ENCODE measurements at places on chromosomes 7 and 10.

- DNase-seq, result no peak
Observed at GRCh38 chr10:29981510-29981909, 77.9 kb downstream of the JCAD start.

GRCh38 chr7:131159961-131160361, 167.7 kb upstream of the MKLN1 start:
- DNase-seq, result no peak

DNA sequence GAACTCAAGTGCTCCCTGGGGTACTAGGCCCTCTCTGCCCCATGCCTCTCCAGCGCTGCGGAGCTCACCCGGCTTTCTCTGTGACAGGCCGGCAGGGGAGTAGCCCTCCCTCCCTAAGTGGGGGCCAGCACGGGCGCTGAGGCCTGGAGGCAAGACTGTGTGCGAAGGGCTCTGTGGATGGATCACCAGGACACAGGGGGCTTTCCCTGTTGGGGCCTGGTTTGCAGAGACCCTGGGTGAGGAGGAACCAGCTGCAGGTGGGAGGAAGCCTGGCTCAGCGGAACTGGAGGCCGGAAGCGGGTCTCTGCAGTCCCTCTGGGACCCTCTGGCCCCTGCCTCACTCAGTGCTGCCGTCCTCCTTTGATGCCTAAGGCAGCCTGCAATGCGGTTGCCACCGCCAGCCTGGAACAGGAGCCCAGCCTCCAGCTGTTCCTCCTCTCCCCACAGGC, 106.0 kb downstream of the CYTH3 start:
- DNase-seq, result no peak

- no peak for DNase-seq
Observed at GRCh38 chr7:54995166-54995565, 23.7 kb upstream of the EGFR start.

GRCh38 chr10:122143238-122143841, 127.8 kb upstream of the BTBD16 start:
- DNase-seq, result no peak

GRCh38 chr7:38681882-38682281, 50.7 kb upstream of the AMPH start:
- no peak for DNase-seq

DNA sequence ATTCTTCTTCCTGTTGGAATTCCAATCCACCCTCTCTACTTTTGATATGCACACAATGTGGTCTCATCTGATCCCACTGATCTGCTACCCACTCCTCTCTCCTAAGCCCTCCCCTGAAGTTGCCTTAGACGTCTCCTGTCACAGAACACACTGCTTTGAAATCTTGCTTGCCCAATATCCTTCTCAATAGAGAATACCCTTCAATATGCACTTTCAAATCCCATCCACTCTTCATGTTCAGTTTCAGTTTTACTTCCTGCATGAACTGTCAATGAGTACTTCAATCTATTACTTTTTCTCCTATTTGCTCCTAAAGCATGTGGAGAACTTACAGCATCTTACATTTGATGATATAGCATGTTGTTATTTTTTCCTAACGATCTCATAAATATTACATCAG, 93.5 kb downstream of the UPF2 start:
- no peak for DNase-seq

DNA sequence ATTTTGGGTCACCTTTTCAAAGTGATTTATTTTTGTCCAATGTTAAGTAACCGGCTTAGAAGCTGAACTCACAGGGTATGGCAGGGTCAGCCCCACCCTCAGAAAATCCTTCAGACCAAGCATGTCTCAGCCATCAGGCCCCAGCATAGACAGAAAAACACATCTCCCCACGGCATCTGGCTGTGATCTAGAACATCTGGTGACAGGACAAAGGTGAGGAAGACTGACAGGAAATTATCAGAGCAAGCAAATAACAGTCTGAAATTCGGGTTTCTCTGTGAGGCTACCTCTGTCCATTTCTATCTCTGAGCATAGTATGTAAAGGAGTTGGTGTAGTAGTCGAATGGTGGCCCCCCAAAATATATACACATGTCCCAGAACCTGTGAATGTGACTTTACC, 177.0 kb upstream of the C1GALT1 start:
- no peak for DNase-seq

DNA sequence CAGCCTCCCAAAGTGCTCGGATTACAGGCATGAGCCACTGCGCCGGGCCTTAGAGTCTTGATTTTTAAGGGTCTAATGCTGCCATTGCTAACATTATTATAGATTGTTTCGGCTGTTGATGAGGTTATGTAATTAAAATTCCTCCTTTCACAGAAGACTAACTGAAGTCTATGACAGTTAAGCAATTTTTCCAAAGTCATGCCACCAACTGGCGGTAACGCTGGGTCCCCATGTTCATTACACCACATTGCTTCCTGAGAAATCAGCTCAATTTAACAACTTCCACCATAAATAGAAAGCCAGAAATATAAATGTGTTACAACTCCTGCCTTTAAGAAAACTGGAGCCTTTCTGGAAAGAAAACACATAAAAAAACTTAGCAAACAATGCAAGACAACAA, 3.5 kb downstream of the ERLIN1 start:
- DNase-seq, result no peak

- no peak for DNase-seq
Observed at GRCh38 chr10:114823077-114823463, 1.5 kb downstream of the FHIP2A start.

- DNase-seq, result no peak
Observed at GRCh38 chr7:145978769-145979168, 137.8 kb upstream of the CNTNAP2 start.

- DNase-seq, result no peak
Observed at GRCh38 chr10:110829721-110830410, 41.9 kb upstream of the PDCD4 start.

DNA sequence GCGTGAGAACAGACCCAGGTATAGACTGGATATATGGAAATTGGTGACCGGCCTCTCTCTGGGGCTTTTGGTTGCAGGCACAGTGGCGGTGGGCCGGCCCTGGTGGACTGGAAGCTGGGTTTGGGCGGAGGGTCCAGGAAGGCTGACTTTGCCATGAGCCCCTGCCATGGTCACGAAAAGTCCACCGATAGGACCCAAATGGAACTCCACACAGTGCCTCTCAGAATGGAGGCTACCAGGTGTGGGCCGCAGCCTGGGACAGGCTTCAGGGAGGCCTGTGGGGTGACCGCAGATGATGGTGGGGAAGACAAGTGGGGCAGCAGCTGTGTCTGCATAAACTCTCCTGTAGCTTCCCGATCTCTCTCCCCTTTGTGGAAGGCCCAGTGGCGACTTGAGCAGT, 123.2 kb downstream of the DNAJB6 start:
- no peak for DNase-seq

DNA sequence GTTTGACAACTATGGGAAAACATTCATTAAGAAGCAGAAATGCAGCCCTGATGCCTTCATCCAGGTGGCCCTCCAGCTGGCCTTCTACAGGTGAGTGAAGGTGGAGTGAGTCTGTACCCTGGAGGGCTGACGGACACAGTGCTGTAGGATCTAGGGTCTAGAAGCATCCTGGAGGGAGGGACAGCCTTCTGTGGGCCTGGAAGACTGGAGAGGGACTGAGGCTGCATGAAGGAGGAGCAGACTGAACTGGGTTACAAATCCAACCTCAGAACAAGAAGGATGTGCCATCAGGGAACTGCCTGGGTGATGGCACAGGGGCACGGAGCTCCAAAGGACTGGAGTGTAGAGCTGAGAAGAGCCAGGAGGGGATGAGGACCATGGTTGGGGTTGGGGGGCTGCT, 27.5 kb upstream of the C10orf53 start:
- DNase-seq, result no peak

GRCh38 chr10:125926247-125926646, 29.9 kb downstream of the FANK1 start:
- DNase-seq, result no peak

DNA sequence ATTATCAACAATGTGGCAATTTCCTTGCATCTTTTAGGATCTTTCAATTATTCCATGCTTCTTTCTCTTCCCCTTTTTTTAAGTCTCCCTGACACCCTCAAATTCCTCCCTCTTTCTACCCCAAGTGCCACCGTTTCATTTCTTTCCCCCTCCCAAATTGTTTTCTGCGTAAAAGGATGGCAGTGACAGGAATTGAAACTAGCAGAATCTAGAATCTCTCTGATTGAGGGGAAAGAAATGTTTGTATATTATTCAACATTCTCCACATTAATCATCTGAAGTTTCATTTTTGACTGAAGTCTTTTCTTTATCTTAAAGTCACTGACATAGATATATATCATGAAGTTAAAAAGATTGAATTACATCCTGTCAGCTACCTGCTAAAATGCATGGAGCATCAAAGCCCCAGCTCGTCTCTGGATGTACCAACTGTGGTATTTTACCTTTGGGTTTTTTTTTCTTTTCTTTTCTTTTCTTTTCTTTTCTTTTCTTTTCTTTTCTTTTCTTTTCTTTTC, 633.5 kb downstream of the SORCS3 start:
- DNase-seq, result no peak

DNA sequence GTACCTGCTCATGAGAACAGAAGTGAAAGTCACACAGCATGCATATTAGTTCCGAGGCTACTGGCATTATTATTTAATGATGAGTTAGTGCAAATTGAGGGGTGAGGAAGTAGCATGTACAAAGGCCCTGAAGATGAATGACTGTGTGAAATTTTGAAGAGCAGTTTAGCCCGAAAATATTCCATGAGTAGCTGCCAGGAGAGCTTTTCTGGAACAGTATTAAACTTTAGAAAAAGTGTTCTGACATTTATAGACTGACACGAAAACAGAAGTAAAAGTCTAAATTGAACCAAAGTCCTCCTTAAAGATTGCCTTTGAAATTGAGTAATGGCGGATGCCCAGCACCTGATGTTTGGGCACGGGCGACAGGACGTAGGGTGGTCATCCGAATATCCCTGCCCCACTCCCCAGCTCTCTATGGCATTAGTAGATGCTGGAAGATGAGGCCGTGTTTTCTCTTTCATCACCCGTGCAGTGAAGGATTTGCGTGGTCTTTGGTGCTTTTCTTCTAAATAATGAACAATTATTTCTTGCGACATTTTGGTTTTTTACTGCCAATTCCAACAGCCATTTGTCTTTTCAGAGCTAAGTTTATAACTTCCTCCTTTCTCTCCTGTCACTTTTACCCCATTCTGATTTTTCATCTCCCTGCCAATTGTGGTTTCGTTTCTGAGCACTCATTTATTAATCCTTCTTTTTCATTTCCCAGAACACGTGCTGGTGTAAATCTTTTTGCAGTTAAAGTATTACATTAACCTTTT, 192.6 kb downstream of the MGMT start:
- no peak for DNase-seq

GRCh38 chr10:92328993-92329392, 38.0 kb downstream of the MARCHF5 start:
- no peak for DNase-seq

DNA sequence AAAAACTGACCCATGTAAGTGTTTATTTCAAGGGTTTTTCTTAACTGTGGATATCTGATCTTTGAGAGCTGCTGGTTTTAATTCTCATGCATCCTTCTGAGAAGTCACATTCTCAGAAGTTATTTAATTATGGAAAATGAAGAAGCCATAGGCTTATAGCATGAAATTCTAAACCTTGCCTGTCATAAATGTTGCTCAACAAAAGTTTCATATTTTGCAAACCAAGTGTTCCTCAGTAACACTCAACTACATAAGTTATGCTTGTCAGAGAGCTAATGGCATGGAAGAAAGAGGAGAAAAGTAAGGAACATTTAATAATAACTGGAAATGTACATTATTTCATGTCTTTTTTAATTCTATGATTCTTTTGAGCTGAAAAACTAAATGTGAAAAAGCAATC, 78.6 kb upstream of the MPP7 start:
- DNase-seq, result no peak

GRCh38 chr7:128103498-128104107, 72.4 kb upstream of the LRRC4 start:
- no peak for DNase-seq

DNA sequence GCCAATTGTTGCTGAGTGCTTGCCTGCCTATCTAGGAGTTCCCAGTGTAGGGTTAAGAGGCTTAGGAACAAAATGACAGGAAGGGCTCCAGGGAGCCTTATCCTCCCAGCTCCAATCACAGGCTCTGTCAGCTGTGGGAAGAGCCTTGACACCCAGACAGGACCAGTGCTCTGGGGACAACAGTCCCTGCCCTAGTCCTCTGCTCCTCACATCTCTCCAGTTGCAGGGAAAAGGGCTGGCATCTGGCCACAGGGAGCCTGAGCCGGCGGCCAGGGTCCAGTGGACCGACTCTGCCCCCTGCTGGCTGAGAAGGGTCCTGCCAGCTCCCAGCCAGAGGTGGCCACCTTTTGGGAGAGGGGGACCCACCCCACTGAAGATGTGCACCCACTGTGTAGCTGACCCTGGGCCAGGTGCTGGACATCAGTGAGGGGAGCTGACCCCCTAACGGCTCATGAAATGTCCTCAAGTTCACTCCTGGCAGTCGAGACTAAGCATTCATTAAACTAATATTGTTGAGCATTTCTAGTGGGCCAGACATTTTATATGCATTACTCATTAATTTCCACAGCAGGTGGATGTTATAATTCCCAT, 17.6 kb downstream of the DNAJB12 start:
- DNase-seq, result no peak

DNA sequence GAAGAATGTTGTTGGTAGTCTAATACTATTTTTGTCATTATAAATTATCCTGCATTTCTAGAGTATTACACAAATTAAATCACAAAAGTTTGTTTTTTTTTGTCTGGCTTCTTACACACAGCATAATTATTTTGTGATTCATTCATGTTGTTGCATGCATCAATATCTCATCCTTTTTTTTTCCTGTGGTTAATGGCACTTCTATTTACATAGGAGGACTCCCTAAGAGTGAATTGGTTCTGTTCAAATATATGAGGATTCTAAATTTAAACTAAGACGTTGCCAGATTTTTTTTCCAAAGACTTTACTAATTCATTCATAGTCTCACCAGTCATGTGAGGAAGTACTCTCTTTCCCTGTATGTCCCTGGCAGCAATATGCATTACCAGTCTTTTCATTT, 303.3 kb downstream of the GPR37 start:
- no peak for DNase-seq

GRCh38 chr10:67608001-67608400, 88.0 kb downstream of the CTNNA3 start:
- no peak for DNase-seq

- DNase-seq, result no peak
Observed at GRCh38 chr7:30330134-30331111, 46.0 kb downstream of the ZNRF2 start.

All from activated CD8-positive, alpha-beta memory T cell treated with anti-CD3 and anti-CD28 coated beads for 4 hours (primary cell).